HL-60 (cell line): ENCODE measurements at places on chromosomes 3 and 15.

DNA sequence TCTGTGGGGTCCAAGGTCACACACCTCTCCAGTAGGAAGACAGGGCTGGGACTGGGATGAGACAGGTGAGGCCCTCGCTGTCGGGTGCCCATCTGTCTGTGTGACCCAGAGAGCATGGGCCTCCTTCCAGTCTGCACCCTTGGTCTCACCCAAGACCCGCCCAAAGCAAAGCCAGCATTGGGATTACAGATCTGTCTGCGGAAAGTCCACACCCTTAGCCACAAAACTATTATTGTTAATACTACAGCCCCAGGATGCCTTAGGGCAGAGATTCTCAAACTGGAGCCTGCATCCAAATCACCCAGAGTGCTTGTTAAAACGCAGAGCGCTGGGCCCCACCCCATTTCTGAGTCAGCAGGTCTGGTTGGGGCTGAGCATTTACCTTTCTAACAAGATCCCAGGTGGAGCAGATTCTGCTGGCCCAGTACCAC, 58.5 kb upstream of the ZNF148 start:
- DNase-seq, result no peak

- no peak for DNase-seq
Measured at GRCh38 chr15:31487811-31488436, 161.3 kb downstream of the KLF13 start.

GRCh38 chr3:129424185-129424841, 4.1 kb downstream of the EFCAB12 start:
- DNase-seq, result peak; percentile 89

GRCh38 chr15:100651253-100651652, 48.9 kb downstream of the ASB7 start:
- DNase-seq, result no peak

- no peak for DNase-seq
Measured at GRCh38 chr15:36810656-36811449, 231.4 kb downstream of the CDIN1 start.

GRCh38 chr3:157438194-157438730, 1.6 kb downstream of the PTX3 start:
- DNase-seq, result no peak

DNA sequence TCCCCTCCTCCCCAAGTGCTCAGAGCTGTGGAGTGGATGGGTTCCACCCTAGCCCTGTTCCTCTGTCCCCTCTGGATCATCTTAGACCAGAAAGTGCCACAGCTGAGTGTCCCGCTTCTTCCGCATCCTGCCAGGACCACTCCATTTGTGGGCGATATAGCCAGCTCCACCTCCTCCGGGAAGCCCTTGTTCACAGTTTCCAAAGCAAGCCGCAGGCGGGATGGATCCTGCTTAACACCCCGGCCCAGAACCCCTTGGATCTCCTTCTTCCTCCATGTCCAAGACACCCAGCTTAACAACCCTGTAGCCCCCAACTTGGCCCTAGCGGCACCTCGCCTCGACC, 490 bp upstream of the ALAS1 start:
- no peak for DNase-seq

DNA sequence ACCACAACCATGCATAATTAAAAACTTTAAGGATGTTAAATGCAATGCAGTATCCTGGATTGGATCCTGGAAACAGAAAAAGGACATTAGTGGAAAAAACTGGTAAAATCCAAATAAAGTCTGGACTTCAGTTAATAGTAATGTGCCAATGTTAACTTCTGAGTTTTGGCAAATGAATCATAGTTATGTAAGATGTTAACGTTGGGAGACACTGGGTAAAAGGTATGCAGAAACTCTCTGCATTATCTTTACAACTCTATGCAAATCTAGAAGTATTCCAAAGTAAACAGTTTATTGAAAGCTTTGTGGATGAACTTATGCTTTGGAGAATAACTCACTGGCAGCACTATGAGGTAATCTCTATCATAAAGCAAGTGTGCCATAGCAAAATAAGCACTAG, 357.4 kb downstream of the RORA start:
- DNase-seq, result no peak

DNA sequence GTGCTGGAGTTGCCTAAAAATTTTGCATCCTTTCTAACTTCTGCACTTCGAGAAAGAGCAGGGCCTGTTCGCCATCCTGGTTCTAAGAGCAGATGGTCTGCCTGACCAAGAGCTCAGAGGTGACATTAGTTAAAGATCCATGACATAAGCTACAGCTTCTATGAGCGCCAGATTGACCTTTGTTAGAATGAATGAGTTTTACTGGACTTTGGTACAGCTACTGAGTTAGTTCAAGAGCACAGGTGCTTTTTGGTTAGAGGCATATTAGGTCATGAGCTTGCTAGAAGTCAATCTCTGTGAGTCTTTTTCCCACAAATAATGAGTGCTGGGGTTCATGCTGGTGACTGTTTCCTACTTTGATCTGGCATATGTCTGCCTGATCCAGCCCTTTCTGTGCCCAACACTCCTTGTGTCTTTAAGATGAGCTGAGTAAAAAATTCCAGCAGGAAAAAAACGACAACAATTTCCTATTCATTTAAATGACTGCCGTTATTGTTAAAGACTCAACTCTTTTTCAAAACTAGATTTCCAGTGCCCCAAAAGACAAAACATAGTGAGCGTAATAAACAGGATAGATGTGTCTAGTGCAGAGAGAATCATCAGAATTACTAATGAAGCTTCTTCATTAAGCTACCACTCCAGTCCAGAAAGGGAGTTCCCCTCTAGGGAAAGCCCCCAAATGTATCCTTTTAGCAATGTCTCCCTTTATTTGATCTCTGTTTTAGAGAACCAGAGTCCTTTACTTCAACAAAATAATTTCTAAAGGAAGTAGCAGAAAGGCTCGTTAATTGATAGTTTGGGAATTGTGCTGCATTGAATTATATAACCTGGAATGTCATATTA, 152.9 kb downstream of the SLCO3A1 start:
- no peak for DNase-seq

DNA sequence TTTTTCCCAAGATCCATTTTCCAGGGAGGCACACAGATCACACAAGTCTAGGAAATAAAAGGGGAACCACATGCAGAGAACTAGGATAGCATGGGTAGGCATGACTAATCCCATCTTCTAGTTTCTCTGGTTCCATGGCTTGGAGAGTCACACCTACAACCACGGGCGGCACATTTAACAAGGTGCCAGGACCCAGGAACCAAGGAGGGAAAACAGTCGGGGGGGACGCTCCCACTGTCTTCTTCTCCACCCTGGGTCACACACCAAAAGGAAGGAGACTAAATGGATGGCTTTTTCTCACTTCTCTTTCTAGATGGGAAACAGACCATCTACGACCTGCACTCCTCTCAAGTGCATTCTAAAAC, 4.6 kb upstream of the SMCO1 start:
- no peak for DNase-seq

GRCh38 chr15:77944002-77944867, 133.3 kb downstream of the TBC1D2B start:
- peak; percentile 26 for DNase-seq

DNA sequence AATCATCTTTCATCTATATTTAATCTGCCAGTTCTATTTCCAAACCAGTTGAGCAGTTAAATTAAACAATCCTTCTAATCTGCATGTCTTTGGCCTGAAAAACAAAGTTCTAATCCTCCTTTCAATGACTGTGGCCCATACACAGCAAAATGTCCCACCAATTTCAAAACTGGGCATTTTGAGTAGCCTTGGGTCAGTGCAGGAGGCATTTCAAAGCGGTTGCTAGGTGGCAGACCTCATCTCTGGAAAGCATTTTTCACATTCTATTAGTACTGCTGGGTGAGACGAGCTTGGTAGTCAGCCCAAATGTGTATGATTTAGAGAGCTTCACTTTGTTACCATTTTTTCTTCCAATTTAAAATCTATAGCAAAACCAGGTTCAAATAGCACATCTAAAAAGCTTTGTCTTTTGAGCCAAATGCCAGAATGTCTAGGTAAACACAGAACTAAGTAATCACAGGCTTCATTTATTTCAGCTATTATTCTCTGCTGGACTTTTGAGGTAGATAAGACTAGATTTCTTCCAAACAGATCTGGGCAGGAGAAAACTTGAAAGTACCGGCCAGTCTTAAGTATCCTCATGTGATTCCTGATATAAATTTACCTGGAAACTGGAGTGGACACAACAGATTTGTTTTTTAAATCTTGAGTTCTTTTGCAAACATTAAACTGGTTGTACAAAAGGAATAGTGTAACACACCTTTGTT, 8.9 kb upstream of the ARHGEF26 start:
- DNase-seq, result no peak

- no peak for DNase-seq
Measured at GRCh38 chr15:44734839-44735481, 1.4 kb upstream of the TRIM69 start.

DNA sequence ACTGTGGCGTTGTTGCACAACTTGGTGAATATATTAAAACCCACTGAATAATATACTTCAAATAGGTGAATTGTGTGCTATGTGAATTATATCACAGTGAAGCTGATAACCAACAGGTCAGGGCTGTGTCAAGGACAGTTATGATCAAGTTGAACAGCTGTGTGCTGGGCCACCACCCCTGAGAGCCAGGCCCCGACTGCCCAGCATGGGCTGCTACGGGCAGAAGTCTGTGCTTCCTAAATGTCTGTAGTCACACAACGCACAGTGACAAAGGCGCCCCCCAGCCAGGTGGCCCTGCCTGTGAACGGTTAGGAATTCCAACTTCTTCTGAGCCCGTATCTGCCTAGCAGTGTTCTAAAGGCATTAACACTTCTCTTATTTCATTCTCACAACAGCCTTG, 32.8 kb downstream of the TKT start:
- no peak for DNase-seq

DNA sequence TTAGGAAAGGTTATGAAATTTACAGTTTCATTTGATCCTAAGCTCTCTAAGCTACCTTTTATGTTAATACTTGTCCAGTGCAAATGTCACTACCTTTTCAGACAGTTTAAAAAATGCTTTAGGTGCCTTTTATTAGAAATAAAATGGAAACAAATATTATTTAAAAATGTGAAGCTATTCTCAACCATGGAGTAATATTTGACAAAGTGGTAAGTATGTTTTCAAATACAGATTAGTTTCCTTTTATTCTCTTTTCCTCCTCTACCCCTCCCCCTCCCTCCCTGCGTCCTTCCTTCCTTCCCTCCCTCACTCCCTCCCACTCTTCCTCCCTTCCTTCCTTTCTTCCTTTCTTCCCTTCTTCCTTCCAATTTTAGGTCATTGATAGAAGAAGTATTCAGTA, 6.3 kb downstream of the LRRC3B start:
- no peak for DNase-seq

GRCh38 chr15:84819291-84819768, 2.2 kb downstream of the ALPK3 start:
- DNase-seq, result no peak

DNA sequence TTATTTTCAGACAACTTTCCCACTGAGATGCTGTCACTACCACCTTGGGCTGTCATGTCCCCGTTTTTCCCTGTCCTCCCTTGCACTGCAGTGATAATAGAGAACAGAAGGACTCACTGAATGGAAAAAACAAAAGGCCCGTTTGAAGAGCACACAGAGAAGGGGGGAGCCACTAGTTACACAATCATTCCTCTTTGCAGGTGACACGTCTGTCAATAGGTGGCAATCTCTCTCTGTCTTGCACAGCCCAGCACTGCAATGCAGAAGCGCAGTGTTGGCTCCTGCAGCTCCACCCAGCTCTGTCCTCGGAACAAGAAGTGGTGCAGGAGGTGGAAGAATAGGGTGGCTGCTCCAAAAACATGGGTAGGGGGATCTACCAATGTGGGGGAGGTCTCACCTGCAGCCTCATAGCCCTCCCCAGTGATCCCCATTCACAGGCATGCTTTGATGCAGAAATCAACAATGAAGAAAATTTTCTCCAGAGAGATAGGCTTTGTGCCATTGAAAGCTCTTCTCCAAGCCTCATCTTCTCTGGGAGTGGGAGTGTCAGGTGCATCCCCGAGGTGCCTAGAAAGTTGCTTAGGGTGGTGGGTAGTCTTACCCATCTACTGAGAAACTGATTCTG, 31.8 kb downstream of the FSTL1 start:
- DNase-seq, result peak; percentile 71

- DNase-seq, result no peak
Measured at GRCh38 chr3:42188376-42188775, 77.6 kb downstream of the CCK start.

GRCh38 chr15:60831540-60831939, 352.6 kb upstream of the ICE2 start:
- no peak for DNase-seq

- DNase-seq, result no peak
Measured at GRCh38 chr3:188914552-188914951, 257.2 kb upstream of the TPRG1 start.

- DNase-seq, result no peak
Measured at GRCh38 chr3:178671377-178671776, 135.1 kb downstream of the KCNMB2 start.

DNA sequence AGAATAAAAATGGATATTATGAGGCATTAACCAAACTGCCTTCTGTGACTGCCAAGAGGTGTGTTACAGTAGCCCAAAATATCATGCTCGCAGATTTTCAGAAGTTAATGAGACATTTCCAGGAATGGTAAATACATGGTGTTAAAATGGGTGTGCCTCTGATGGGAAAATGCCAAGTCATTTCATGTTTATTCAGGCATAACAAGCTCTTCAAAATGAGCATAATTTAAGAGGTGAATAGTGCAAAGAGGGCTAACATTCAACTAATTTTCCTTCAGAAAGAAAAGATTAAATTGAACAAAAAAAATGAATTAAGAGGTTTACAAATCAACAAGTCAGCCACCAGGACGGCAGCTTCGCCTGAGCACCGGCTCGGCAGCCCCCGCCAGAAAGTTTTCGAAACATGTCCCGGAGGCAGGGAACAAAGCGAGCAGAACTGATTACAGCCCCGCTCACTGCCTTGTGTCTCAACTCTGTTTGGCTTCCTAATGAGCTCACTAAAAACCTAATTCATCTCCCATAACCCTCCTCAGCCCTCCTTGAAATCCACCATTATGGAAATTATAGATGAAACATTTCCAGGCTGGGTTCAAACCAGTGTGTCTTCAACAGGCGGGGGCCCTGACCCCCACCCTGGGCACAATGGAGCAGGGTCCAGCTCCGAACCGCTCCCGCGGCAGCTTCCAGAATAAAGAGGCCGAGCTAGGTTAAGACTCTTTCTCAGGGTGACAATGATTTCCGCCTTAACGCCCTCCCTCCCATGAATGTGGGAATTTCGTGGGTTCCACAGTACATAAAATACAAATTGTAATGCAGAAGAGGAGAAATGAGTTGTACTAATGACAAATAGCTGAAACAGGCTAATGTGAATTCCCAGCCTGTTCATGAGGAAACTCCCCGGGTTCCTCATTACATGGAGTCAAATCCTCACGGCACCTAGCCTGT, 43.9 kb downstream of the MEIS2 start:
- no peak for DNase-seq

GRCh38 chr15:81292523-81293001, 31.4 kb downstream of the STARD5 start:
- DNase-seq, result no peak

DNA sequence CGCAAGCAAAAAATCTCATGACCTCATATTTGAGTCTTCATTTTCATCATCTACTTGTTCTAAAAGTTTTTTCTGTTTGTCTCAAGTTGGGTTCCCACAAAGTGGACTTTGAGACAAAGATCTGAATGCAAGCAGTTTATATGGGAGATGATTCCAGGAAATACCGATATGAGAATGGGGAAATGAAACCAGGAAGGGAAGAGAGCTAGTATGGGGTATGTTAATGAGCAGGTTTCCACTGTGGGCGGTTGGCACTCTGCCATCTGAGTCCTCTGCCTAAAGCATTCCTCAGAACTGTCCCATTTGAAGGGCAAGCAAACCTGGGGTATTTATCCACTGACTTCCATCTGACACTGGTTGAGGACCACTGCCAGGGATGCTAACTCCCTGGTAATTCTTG, 8.8 kb downstream of the ADPRH start:
- no peak for DNase-seq

GRCh38 chr15:71379893-71380292, 264.6 kb downstream of the THSD4 start:
- no peak for DNase-seq
